ENCODE measurements at places on chromosomes 12 and 14. TPM values are rescaled to one million over a fixed set of nuclear protein-coding genes. Genes with fewer than 3 reads are reported as not detected.

The AKAP3 gene
- total RNA-seq, result 0.54 TPM

The HNF1A gene
- total RNA-seq, result not detected

The SOCS2 gene
- total RNA-seq, result 38.7 TPM

The CLEC4E gene
- not detected for total RNA-seq

The CLEC4D gene
- not detected for total RNA-seq

The TAS2R13 gene
- 0.68 TPM for total RNA-seq

The RAB3IP gene
- 31.5 TPM for total RNA-seq

The CRIP2 gene
- total RNA-seq, result 50.5 TPM

The CMA1 gene
- not detected for total RNA-seq

The ISM2 gene
- total RNA-seq, result not detected

The CCDC85C gene
- total RNA-seq, result 19.1 TPM

The ADAM21 gene
- 0.37 TPM for total RNA-seq

The RFX4 gene
- total RNA-seq, result not detected

The KRT83 gene
- 14.5 TPM for total RNA-seq

The HCAR3 gene
- total RNA-seq, result not detected

The PRORP gene
- 27.9 TPM for total RNA-seq

The AMN1 gene
- 5.6 TPM for total RNA-seq

The NKX2-1 gene
- not detected for total RNA-seq

The CELA1 gene
- not detected for total RNA-seq

The LMO3 gene
- not detected for total RNA-seq

The ITGB7 gene
- 1.0 TPM for total RNA-seq

The KLRD1 gene
- not detected for total RNA-seq

The GUCY2C gene
- not detected for total RNA-seq
